ENCODE measurements at places on chromosomes 7 and 10.

DNA sequence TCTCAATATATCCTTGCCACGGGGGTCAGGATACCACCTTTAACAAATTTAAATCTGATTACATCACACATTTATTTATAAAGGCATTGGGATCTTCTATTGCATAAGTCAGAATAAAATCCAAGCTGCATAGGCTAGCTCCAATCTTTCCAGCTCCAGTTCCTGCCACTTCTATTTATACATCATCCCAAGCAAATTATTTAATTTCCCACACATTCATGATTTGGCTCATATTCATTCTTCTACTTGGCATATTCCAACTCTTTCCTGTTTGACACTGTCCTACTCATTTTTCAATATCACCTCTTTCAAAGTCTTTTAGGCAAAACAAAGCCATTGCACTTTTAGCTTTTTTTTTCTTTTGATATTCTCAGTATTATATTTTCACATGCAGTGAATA lies 579.0 kb upstream of the FZD8 start:
- DNase-seq, result no peak

DNA sequence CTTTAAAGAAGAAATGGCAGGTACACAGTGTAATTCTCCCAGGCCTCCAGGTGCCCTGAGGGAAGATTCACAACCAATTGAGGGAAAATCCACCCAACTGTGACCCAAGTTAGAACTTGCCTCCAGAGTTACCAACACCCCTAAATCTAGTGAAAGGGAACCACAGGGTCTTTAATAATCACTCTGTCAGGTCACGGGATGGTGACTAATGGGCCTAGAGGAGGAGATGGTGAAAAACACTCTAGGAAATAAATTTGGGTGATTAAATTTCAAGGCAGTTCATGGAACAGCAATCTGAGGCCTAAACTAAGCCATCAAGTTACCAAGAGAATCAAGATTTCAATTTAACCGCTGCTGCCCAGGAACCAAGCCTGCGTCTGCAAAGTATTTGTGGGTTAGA lies 26.7 kb upstream of the SLF2 start:
- DNase-seq, result no peak

GRCh38 chr10:76576276-76576962 lies 1061.2 kb downstream of the KCNMA1 start:
- no peak for DNase-seq

DNA sequence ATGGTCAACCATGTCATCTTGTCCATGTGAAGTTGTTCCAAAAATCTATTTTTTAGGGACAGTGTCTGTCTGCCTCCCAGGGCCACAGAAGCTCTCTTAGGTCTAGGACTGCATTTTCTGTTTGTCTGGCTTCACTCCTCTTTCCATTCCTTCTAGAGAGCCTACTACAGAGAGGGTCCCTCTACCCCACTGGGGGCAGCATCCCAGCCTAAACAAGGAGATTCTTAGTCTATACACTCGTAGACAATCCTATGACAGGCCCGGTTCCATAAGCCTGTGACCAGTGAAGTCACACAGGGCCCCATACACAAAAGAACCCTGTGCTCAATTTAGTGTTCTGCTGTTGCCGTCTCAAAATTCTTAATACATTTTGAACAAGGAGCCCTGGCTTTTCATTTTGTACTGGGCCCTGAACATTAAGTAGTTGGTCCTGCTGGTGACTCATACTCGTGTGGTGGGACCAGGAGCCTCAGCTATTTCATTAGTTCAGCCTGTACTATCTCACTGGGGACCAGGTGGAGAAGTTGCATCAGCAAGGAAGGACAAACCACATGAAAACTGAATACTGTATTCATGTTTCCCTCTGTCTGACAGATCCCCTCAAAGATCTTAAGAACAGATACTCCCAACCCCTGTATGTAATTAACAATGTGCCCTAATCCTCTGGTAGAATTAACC lies 23.5 kb upstream of the FAM180A start:
- no peak for DNase-seq

DNA sequence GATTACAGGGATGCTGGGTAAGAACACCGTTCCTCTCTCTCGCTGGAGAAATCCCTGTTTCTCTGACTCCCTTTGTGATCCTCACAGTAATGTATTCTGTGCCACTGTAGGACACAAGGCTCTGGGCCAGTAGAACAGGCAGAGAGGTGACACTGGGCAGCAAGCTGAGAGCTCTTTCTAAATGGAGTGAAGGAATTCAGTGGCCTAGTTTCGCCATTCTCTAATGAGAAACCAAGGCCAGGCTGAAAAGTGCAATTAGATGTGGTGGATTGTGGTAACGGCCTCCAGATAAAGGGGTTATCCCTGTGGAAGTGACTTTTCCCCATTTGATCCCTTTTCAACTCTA lies 12.8 kb downstream of the KCTD7 start:
- DNase-seq, result no peak

- DNase-seq, result peak; percentile 50
Observed at GRCh38 chr7:114084472-114085312, 165.9 kb upstream of the PPP1R3A start.

GRCh38 chr7:2403718-2404648 lies 572 bp downstream of the CHST12 start:
- DNase-seq, result peak; percentile 41
